ENCODE measurements at places on chromosomes 16 and 17.

DNA sequence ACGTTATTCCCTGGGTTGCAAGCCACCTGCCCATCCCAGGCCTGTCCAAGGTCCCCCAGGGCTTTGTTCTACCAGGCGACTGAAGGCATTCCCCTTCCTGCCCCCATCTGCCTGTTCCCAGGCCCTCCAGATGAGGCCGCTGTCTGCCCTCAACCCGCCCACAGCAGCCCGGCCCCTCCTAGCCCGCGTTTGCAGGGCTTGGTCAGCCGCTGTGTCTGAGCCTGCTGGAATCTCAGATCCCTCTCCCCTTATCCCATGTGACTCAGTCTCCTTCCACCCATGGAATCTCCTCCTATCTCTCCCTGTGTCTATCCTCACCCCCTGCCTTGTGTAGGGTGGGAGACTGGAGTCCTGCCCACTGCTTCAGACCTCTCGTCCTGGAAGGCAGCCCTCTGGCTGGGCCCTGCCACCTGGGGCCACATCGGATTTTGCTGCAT lies 186.0 kb upstream of the TNRC6C start:
- peak; percentile 89 for DNase-seq

GRCh38 chr17:48576479-48577309 lies 1.5 kb downstream of the HOXB4 start:
- no peak for DNase-seq

DNA sequence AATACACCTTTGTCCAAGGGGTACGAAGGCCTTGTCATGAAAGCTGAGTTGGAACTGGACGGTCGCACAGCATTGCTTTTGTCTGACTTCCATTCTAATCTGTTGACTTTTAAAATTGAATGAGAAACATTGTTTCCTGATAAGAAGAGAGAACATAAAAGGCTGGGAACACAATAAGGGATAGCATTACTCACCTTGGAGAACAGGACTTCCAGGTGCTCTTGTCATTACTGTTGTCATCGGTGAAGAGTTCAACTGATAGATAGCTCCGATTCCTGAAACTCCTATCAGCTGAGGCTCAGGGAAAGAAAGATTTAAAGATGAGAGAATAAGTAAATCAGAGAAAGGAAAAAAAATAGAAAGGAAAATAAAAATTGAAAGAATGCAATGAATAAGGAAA lies 351.1 kb downstream of the KCNJ2 start:
- DNase-seq, result no peak

GRCh38 chr16:4979736-4980660 lies 21.9 kb downstream of the SEC14L5 start:
- no peak for DNase-seq

DNA sequence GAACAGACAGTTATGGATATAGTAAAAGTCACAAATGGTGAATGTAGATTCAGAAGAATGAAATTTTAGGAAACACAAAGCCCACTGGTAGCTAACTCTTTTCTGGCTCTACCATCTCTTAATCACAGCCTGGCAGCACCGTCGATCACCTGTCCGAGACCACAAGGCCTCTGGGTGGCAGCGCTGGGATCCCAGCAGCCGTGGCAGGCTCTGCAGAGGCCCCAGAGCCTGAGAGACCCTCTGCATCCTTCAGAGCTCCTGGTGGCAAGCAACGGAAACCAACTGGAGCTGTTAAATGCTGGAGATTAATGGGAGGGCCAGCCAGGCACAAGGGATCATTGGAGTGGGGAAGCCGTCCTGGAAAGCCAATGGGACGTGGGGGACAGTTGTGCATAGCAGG lies 26.3 kb downstream of the LAT start:
- no peak for DNase-seq

GRCh38 chr17:58693208-58693607 lies 806 bp downstream of the RAD51C start:
- no peak for DNase-seq

DNA sequence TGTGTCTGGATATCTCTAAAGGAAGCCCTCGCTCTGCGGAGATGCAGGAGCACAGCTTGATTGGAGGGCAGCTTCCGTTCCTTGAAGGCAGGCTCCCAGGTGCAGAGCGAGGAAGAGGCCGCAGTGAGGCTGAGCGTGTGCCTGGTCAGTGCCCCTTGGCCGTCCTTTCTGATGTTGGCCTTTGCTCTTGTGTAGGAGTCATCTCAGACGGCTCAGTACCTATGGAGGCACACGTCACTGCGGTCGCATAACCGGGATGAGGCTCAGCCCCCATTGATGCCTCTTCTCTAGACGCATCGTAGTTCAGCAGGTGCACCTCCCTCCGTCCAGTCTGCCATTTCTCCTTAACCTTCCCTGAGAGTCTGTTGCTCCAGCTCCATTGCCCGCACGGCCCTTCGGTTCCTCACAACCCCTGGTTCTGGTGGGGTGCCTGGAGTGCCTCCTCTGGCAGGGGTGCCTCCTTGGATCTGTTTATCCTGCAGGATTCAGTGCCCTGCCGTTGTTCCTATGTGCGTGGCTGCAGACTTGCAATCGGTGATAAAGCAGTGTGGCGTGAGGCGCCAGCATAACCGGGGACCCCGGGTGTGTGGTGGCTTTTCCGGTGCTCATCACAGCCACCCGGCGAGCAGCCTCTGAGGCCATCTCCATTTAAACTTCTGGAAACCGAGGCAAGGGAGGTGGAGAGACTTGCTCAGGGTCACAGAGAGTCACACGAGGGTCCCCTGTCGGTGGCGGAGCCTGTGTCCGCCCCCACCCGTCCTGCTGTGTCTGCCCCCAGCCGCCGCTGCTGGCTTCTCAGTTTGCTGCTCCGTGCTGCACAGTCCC lies 188.8 kb upstream of the CHMP6 start:
- DNase-seq, result no peak

DNA sequence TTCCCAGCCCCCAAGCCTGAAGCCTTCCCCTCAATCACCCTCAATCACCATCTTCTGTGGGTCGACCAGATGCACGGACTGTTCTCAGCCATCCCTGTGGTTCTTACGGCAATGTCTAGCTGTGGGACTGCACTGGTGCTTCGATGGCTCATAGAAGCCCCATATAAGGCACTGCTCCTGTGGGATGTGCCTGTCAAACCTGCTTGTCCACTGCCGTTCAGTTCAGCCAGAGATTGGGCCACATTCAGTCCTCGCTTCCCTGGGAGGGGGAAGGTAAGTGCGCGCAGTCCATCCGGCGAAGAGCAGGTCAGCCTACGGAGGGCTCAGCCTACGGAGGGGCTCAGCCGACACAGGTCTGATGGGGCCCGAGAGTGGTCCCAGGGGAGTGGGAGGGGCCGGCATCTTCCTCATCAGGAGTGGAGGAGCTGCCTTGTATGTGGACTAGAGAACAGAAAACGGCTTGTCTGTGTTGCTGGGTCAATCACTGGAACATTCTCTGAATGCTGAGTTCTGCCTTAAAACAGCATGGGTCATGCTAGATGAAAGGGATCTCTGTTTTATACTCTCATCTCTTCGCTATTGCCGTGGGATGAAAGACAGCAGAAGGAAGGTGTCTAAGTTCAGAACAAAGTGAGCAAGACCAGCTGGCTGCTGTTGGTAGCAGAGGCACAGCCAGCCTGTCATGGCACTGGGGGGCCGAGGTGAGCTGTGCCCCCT lies at the start of gene CARD14:
CARD14 (plus strand) TSS at position 247 of the 717 bp plus-strand sequence. CDS start 11,409 bp downstream, outside the sequence.
- DNase-seq, result no peak

DNA sequence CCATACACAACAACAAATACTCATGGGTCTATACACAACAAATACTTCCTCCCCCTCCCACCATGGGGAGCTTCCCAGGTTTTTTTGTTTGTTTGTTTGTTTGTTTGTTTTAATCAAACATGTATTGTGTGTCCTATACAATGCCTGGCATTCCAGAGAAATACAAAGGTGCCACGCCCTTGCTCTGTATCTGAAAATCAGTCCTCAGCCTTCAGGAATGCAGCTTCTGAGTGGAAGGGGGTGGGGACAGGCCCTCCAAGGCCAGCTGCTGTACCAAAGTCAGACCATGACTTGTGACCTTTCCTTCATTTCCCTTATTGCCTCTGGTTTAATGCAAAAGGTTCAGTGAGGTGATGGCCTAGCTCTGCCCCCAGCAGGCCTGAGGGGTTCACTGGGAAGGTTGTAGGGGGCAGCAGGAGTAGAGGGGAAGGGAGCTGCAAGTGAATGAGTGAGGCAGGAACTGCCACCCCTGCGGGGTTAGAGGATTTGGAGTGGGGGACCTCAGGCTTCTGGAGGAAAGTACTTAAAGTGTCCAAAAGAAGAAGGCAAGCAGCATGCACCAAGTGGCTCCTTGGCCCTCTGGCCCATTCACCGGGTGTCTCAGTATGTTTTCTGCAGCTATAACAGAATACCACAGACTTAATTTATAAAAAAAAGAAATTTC lies 105.2 kb downstream of the CLEC16A start:
- no peak for DNase-seq

- DNase-seq, result no peak
Measured at GRCh38 chr16:27717726-27718125, 167.8 kb downstream of the KATNIP start.

- peak; percentile 48 for DNase-seq
Measured at GRCh38 chr17:6110088-6110487, 39.9 kb downstream of the WSCD1 start.

- DNase-seq, result no peak
Measured at GRCh38 chr17:56023851-56024250, 129.4 kb upstream of the ANKFN1 start.

- DNase-seq, result no peak
Measured at GRCh38 chr16:16164243-16164642, 59.1 kb downstream of the ABCC6 start.

DNA sequence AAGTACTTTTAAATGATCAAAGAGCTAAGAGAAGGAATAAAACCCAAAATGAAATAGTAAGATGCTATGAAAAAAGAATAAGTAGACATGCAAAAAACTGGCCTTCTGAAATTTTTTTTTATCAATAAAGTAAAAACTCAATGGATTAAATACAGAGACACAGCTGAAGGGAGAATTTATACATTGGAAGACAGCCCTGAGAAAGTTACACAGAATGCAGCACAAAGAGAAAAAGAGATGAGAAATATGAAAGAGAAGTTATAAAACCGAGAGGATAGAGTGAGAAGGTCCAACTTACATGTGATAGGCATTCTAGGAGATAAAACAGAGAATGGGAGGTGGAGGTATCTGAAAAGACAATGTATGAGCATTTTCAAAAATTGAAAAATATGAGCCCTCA lies 57.0 kb downstream of the MARF1 start:
- no peak for DNase-seq

- DNase-seq, result no peak
Measured at GRCh38 chr16:11642765-11643116, 25.5 kb upstream of the SNN start.

- no peak for DNase-seq
Measured at GRCh38 chr17:45930420-45930951, 36.1 kb downstream of the MAPT start.

GRCh38 chr16:58013201-58013956 lies 12.2 kb downstream of the USB1 start:
- no peak for DNase-seq

DNA sequence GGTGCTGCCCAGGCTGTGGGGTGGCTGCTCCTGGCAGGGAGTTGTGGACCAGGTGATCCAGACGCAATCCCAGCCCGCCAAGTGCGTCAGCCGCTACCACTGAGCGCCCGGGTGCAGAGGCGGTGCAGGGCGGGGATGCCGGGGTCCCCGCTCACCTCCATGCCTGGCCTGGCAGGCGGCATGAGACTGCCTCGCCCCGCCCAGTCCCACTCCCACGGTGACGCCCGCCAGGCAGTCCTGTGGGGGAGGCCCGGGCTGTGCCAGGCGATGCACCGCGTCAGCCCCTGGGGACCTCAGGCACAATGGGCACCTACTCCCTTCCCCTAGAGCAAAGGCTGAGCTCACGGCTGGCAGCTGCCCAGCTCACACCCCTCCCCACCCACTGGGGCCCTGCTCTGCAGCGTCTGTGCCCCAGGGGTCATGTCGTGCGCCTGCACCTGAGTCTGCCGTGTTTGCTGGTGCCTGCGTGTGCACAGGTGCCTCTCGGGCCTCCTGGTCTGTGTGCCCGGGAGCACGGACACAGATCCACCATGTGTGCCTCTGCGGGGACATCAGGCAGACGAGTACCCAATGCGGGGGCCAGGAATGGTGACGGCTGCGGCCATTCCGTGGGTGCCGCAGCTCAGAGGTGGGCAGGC lies 5.3 kb downstream of the RPUSD1 start:
- DNase-seq, result no peak

- no peak for DNase-seq
Measured at GRCh38 chr17:14033166-14033565, 36.1 kb upstream of the COX10 start.

DNA sequence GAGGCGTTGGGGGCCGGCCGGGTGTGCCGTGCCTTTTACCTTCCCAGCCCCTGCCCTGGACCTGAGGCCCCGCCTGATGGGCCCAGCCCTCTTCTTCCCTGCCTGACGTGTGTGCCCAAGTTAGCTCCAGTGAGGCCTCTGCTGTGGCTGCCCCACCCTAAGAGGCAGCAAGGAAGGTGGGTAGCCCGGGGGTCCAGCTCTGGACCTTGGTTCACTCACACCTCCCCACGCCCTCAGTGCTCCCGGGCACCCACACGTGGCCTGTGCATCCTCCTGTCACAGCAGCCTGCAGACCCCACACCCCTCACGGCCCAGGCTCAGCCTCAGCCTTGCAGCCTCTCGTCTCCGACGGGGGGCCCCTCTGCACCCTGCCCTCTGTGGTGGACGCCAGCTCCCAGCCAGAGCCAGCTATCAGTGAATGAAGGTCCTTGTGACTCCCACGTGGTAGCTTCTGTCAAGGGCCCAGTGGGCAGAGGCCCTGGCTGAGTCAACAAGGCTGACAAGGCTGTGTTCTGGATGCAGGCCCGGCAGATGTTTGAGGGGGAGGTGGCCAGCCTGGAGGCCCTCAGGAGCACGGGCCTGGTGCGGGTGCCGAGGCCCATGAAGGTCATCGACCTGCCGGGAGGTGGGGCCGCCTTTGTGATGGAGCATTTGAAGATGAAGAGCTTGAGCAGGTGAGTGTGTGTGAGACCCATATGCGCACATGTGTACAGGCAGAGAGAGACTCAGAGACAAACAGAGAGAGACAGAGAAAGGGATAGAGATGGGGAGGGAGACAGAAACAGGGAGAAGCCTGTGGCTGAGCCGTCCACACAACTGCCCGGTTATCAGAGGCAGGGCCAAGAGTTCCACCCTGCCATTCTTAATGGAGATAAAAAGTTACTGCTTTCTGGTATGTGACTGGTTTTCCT lies 2.8 kb downstream of the FN3K start:
- DNase-seq, result no peak

DNA sequence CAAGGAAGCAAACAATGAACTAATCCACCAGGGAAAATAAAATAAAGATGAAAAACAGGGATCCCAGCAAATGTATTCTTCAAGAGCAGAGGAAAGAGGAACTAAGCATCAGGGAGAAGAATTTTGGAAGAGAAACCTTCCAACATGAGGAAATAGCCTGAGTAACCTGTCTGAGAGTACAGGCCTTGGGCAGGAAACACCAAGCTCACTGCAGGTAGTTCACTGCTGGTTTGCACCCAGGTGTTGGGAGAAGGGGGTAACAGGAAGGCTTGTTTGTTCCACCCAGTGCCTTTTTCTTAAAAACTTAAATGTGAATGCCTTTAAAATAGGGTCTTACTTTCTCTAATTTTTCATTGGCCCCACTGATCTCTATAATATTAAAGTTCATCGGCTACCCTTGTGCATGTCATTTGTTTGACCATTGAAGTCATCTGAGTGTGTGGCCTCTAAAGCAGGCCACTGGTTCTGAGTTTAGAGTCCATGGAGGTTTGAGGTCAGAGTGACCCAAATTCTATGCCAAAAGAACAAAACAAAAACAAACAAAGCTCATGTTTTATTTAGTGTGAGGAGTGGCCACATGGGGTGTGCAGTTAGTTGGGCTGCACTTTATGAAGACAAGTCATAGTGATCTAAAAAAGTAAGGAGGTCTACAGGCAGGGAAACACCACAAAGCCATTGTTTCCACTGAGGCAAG lies 62.9 kb upstream of the COX10 start:
- no peak for DNase-seq

- DNase-seq, result no peak
Measured at GRCh38 chr17:82170412-82170961, 42.2 kb downstream of the CCDC57 start.
